ENCODE measurements at places on chromosomes 2 and 18.

DNA sequence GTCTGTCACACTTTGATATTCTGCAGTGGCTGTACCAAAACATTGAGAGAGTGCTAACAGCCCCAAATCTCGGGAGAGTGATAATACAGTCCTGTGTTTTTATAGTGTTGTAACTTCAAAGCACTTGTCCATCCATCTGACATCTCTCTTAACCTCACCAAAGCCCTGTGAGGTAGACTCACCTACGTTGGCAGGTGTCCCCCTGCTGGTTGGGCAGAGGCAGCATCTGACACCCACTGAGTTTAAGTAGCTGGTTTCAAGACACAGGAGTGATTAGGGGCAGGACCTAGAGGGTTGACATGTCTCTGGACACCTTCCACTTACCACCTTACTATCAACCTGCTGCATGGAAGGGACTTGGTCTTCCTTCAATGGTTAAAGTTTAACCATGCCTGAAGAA, 22.9 kb downstream of the COLEC12 start:
- DNase-seq, result no peak

GRCh38 chr2:131010566-131010965, 82.7 kb downstream of the FAM168B start:
- DNase-seq, result no peak

- no peak for DNase-seq
Measured at GRCh38 chr2:142422041-142422440, 291.2 kb upstream of the LRP1B start.

DNA sequence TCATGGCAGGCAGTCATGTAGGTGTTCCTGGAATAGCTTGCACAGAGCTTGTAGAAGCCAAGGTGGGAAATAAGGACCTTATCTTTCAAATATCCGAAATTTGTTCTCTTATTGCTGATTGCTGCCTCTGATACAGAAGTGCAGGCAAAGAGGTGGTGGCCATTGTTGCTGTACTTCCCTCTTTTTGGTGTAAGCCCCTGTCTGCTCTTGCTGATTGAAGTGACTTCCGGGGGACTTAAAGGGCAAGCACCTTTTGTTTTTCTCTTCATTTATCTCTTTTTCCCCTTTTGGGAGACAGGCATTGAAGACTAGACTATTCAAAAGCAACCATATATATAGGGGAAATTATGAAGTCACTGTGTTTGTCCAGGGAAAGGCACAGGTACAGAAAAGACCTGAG, 131.6 kb upstream of the OTX1 start:
- no peak for DNase-seq

DNA sequence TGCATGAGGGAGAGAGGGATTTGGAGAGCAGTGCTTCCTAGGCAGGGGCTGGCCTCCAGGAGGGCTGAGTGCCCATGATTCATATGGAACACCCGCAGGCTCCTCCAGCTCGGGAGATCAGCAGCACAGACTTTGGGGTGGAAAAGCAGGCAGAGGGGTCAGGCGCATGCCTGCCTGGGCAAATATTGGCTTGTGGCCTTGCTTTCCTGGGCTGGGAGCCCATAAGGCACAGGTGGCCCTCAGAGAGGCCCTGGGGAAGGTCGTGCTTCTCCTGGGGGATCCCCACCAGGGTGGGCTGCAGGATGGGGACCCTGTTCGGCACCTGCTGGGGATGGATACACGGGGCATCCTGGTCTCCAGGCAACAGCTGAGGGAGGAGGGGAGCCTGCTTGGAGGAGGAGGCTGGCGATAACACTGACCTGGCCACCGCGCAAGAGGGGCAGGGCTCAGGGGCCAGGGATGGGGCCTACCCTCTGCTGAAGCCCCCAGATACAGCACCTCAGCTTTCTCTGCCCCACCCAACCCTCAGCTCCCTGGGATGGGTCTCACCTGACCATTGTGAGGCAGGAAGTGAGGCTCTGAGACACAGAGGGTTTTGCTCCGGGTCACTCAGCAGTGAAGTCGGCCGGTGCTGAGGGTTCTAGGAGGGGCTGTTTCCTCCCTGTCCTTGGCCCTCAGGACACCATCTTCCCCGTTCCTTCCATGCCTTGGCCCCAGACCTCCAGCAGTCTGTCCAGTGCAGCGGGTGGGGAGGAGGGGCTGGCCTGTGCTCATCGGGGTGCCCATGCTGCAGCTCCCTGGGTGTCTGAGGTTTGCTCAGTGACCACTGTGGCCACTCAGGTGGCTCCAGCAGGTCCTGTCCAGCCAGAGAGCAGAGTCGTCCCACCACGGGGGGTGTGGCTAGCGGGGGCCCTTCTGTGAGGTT, 12.0 kb downstream of the AQP12A start:
- no peak for DNase-seq

- no peak for DNase-seq
Measured at GRCh38 chr18:45275367-45276113, 339.7 kb upstream of the SLC14A2 start.
